ENCODE measurements at places on chromosomes 11 and 22. TPM values are rescaled to one million over a fixed set of nuclear protein-coding genes. Genes with fewer than 3 reads are reported as not detected.

The DLG2 gene
- total RNA-seq, result 0.61 TPM

The SHANK3 gene
- 0.05 TPM for total RNA-seq

The SLC22A6 gene
- total RNA-seq, result not detected

The RBMXL2 gene
- total RNA-seq, result not detected

The FGF3 gene
- total RNA-seq, result not detected

The CRYBA4 gene
- total RNA-seq, result not detected

The CRYAB gene
- total RNA-seq, result not detected

The FOLR1 gene
- total RNA-seq, result not detected

The ARHGAP8 gene
- total RNA-seq, result 0.52 TPM

The MS4A12 gene
- total RNA-seq, result not detected

The APLNR gene
- not detected for total RNA-seq

The DMC1 gene
- total RNA-seq, result 13.0 TPM

The CCDC88B gene
- 132 TPM for total RNA-seq

The CFAP68 gene
- 13.9 TPM for total RNA-seq

The KCNC1 gene
- total RNA-seq, result not detected

The LRRC74B gene
- total RNA-seq, result not detected

The CHADL gene
- 0.20 TPM for total RNA-seq

The GRAMD1B gene
- total RNA-seq, result 40.7 TPM
